ENCODE measurements at places on chromosomes 12 and 14.

- no peak overlapping the region for H3K4me3 ChIP-seq
- H3K36me3 ChIP-seq: no peaks in the 10 kb centered on the region
- no peaks in the 10 kb centered on the region for H3K27me3 ChIP-seq
- DNase-seq: no peak
Measured at GRCh38 chr14:61645247-61645646, 50.1 kb upstream of the HIF1A start.

GRCh38 chr12:586318-587071 is 76.8 kb downstream of the NINJ2 start:
- H3K36me3 ChIP-seq: no peaks in the 10 kb centered on the region
- no peaks in the 10 kb centered on the region for H3K27me3 ChIP-seq
- no peak for DNase-seq
- H3K4me1 ChIP-seq: no peaks in the 10 kb centered on the region
- H3K4me3 ChIP-seq: no peak overlapping the region

DNA sequence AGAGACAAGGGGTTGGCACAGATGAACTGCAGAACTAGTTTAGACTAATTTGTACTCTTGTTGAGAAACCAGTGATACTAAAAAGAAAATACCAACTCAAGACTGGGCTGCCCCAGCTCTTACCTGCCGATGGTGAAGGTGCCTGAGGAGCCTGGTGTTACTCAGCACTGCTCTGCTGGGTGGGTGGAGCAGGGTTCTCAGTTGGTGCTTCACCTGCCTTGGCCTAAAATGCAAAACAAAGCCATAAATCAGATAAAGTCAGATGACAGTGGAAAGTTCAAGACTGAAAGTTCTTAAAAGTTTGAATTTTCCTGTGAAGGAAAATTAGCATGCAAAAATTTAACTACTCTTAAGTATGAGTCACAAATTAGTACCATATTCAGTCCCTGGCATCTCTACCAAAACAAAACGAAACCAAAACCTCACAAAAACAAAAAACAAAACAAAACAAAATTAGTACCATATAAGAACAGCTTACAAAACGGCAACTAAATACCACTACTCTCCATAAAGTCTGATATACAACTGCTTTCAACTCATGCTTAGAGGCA is 21.9 kb downstream of the YBX3 start:
- H3K4me1 ChIP-seq: no peaks in the 10 kb centered on the region
- H3K36me3 ChIP-seq: peaks cover 72% of the 10 kb centered on the region
- no peak for DNase-seq
- H3K27ac ChIP-seq: no peak overlapping the region

- no peak overlapping the region for H3K27ac ChIP-seq
- DNase-seq: no peak
- H3K4me3 ChIP-seq: no peak overlapping the region
- H3K36me3 ChIP-seq: no peaks in the 10 kb centered on the region
- no peaks in the 10 kb centered on the region for H3K27me3 ChIP-seq
- H3K4me1 ChIP-seq: peaks cover 14% of the 10 kb centered on the region
Measured at GRCh38 chr12:121189619-121190155, 20.2 kb upstream of the P2RX4 start.

- H3K27me3 ChIP-seq: no peaks in the 10 kb centered on the region
- no peak for DNase-seq
- H3K4me1 ChIP-seq: no peaks in the 10 kb centered on the region
- no peak overlapping the region for H3K27ac ChIP-seq
Measured at GRCh38 chr14:72801381-72801812, 92.5 kb downstream of the DPF3 start.

DNA sequence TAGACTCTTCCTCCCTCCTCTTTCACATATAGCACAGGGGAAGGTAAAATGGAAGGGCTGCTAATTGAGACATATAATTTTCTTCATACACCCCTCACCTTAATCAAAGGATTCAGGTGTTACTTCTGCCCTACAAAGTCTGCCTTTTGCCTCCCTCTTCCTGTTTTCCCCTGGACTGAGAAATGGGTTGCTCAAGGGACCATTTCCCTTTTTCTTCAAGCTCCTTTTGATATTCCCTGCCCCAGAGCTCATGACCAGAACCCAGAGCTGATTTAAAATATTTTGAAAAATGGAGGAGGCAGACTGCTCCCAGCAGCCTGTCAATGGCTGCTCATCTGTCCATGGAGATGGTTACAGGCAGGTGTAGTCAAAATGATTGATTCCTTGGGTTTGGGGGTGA is 6.3 kb upstream of the PIP4K2C start:
- no peak overlapping the region for H3K27ac ChIP-seq
- no peak for DNase-seq
- H3K36me3 ChIP-seq: no peaks in the 10 kb centered on the region
